Epithelial cell of umbilical artery (primary cell): ENCODE measurements at places on chromosomes 5 and 9. TPM values are rescaled to one million over a fixed set of nuclear protein-coding genes. Genes with fewer than 3 reads are reported as not detected.

Gene SLC45A2
- not detected in 2 replicates for total RNA-seq

Gene ACTBL2
- under 0.01 TPM in 1 of 2 replicates, not detected in the other for total RNA-seq

Gene ANKRD33B
- total RNA-seq: 3.2 and 7.4 TPM in 2 replicates

Gene NR2F1-AS1
- 12.2 and 19.5 TPM in 2 replicates for total RNA-seq

Gene HARS1
- total RNA-seq: 81.9 and 89.5 TPM in 2 replicates

Gene LCN6
- total RNA-seq: not detected in 2 replicates

Gene STK32A
- not detected in 2 replicates for total RNA-seq

Gene AK1
- 30.1 and 43.5 TPM in 2 replicates for total RNA-seq

Gene FAM78A
- total RNA-seq: 1.9 and 6.8 TPM in 2 replicates

Gene PNPLA7
- total RNA-seq: under 0.01 and 0.15 TPM in 2 replicates

Gene WDR55
- 29.9 and 31.8 TPM in 2 replicates for total RNA-seq
